ENCODE measurements at places on chromosomes 6 and 20.

- no peak for DNase-seq
Measured at GRCh38 chr6:37665304-37665703, 32.4 kb downstream of the MDGA1 start.

DNA sequence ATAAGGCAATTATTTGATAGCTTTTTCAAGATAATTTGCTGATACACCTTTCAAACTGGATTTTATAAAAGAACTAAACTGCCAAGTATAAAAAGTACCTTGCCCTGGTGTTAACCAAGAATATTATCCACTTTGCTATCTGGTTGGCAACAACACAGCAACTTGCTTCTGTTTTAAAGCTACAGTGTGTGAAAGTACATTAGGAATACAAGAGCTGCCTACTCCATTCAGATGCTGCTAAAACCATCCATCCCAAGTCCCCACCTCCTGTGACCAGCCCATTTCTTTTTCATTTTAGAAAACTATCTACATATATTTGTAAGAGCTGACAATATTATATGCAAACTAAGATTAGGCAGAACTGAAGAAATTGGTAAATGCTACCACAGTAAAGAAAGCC is 12.8 kb downstream of the CLDN20 start:
- DNase-seq, result no peak

DNA sequence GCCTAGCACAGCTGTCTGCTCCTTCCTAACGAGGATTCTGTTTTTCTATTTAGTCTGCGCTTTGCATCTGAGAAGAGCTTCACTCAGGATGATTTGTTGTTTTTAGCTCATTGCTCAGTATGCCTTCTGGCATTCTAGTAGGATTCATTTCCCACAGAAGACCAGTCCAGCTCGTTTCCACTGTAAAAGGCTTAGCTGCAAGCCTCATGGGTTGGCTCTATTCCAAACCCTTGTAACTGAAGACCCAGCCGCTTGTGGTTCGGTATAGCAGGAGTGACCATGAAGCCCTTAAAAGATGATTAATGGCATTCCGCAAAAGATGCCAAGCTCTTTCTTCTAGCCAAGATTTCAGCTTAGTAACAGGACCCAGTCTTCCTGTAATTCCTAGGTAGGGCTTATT is 7.2 kb downstream of the ADGRF1 start:
- no peak for DNase-seq

DNA sequence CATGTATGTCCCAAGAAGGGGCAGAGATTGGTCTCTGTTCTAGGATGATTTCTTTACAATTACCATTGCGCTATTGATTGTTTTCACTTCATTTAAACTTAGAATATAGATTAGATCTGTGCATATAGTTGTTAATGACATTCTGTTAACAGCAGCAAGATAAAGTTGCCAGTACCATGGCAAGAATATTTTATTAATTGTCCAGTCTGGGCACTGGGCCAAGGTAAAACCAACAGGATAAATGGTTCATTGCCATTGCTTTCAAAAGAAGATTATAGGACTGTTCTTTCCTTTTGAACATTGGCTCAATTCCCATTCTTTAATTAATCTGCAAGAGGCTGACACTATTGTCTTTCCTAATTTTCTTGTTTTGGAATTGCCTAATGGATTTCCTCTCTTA is 592.4 kb downstream of the RFPL4B start:
- DNase-seq, result no peak

- no peak for DNase-seq
Measured at GRCh38 chr6:156773476-156773875, 3.7 kb upstream of the ARID1B start.

GRCh38 chr20:32792316-32792715 is 27.4 kb upstream of the MAPRE1 start:
- no peak for DNase-seq

DNA sequence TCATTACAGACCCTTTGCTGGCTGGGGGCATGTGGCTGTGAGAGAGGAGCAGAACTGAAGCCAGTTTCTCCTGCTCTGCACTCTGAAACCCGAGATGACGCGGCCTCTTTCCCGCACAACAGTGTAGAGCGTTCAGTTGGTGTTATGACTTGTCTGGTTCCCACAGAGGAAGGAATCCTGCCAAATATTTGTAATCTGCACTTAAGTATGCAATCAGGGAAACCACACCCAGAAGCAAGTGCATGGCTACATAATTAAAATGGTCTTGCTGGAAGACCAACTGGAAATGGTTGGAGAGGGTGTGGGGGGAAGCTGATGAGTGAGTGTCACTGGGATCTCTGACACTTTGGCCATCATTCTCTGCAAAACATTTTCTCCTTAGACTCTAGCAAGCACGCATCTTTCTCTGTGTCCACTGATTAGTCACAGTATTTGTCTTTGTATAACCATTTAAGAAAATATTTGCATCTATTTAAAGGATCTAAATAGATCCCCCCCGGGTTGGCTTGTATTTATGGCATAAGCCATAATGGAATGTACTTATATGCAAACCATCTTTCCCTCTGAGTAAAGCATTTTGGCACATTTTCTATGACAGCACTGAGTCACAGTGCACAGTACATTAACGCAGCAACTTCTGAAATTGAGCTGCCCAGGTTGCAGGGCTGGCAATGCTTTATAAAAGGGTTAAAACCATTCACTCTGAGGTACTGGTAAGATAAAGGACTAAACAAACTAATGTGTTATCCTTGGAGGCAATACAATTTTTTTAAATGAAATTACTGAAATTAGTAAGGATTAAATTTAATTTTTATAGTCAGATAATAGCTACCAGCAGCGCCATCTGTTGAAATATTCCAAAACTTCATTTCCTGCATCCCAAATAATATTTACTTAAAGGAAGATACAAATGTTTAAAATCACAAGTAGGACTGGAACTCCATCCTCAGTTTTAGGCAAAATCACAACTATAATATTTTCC is 76.7 kb downstream of the FOXC1 start:
- DNase-seq, result no peak

DNA sequence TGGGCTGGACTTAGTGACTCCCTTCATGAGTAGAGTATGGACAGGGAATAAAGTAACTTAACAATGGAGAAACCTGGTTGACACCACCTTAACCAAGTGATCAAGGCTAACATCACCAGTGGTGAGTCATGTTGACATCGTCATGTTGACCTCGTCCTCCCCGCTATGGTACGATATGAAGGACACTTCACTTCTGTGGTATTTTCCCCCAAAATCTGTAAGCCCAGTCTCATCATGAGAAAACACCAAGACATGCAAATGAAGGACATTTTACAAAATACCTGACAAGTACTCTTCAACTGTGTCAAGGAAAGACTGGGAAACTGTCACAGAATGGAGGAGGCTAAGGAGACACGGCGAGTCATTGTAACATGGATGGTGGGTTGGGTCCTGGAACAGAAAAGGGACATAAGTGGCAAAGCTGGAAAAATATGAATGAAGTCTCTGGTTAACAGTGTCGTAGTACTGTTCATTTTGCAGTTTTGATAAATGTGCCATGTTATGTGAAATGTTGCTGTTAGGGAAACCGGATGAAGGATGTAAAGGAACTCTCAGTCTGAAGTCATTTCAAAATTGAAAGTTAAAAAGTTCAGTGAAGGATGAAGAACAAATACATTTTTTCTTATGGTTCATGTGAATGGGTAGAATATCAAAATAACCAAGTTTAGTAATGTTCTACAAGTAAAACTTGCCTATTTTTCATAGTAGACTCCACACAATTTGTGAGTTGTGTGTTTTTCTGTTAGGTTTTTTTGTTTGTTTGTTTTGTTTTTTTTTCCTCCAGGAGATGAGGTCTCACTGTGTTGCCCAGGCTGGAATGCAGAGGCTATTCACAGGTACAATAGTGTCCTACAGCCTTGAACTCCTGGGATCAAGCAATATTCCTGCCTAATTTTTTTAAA is 247.5 kb downstream of the TMEM242 start:
- no peak for DNase-seq

- DNase-seq, result no peak
Measured at GRCh38 chr20:39298571-39299506, 336.7 kb downstream of the DHX35 start.

DNA sequence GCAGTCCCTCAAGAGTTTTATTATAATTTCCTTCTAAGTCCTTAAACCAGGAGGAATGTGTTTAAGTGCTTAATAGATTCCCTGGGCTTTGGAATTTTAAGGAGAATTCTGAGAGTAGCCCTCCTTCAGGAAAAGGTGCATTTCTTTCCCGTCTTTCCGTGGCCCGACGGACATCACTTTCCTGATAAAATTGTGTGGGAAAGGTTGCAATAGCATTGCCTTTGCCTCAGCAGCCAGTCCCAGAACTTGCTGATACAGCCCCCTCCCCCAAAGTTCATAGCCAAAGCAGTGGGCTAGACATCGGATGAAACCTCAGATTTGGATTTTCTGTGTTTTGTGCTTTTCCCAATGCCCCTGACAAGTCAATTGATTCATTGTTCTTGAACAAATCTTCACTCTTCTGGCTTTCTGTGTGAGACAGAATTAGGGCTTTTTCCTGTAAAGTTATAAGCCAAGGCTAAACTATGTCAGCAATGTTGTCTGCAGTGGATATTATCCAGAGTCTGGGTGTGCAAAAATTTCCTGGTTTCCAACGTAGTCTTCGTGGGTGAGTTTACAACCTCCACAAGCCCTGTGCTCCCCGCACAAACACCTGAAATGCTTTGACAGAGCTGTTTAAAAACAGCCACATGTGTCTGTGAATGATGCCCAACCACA is 1.1 kb upstream of the SMOC2 start:
- no peak for DNase-seq

GRCh38 chr6:167856999-167857660 is 30.4 kb downstream of the AFDN start:
- no peak for DNase-seq

GRCh38 chr6:14645841-14646240 is 528.3 kb downstream of the CD83 start:
- DNase-seq, result no peak

- DNase-seq, result no peak
Measured at GRCh38 chr20:5065879-5066383, 53.8 kb downstream of the PCNA start.

GRCh38 chr6:38848760-38849159 is 133.6 kb downstream of the DNAH8 start:
- no peak for DNase-seq

DNA sequence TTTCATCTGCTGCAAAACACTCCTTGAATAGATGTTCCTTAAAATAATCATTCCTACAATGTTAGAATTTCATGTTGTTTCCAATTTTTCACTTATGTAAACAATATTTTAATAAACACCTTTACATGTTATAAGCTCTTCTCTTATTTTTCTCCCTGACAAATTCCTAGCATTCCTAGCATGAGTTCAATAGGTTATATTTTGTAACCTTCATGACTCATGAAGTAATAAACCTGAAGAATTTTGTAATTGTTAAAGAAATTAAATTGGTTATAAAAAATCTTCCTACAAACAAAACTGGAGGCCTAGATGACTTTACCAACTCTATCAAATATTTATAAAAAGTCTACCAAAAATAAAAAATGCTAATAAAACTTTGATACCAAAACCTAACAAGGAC is 66.3 kb downstream of the NT5E start:
- no peak for DNase-seq

DNA sequence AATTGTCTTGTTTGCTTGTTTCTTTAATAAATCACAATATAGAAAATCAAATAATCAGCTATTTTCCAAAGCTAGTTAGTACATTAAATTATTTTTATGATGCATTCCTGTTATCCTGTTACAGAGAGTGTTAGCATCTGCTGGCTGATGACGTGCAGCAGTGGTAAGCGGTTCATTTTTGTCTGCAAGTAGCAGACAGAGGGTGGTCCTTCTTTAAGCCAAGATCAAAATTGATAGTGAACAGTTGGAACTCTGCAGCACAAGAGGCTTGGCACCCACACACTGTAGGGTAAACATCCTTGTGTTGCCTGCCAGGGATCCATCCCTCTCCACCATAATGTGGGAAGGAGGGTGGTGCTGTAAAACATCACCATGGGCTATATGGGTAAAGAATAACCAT is 158.3 kb downstream of the FRK start:
- no peak for DNase-seq

DNA sequence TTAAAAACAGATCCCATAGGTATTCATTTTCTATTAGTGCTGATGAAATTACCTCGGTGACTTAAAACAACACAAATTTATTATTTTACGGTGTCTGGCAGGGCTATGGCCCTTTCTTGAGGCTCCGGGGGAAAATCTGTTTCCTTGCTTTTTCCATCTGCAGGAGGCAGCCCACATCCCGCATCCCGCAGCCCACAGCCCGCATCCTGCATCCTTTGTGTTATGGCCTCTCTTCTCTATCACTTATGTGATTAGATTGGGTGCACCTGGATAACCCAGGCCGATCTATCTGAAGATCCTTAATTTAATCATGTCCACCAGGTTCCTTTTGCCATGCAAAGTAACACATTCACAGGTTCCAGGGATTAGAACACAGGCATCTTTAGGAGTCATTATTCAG is 407.8 kb downstream of the CDC5L start:
- DNase-seq, result no peak

DNA sequence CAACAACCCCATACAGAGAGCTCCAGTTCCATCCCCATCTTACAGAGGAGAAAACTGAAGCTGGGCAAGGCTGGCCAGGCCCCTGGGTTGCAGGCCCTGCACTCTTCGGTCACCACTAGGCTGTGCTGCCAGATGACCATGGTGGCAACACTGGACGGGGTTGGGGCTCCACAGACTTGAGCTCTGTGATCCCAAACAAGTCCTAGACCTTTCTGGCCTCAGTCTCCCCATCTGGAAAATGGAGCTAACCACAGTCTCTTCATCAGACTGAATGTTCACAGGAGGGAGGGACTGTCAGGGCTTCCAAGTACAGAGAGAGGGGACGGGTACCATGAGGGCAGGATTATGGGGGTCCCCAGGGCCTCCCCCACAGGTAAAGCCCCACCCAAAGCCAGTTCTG is 41.3 kb upstream of the NOL4L start:
- no peak for DNase-seq

DNA sequence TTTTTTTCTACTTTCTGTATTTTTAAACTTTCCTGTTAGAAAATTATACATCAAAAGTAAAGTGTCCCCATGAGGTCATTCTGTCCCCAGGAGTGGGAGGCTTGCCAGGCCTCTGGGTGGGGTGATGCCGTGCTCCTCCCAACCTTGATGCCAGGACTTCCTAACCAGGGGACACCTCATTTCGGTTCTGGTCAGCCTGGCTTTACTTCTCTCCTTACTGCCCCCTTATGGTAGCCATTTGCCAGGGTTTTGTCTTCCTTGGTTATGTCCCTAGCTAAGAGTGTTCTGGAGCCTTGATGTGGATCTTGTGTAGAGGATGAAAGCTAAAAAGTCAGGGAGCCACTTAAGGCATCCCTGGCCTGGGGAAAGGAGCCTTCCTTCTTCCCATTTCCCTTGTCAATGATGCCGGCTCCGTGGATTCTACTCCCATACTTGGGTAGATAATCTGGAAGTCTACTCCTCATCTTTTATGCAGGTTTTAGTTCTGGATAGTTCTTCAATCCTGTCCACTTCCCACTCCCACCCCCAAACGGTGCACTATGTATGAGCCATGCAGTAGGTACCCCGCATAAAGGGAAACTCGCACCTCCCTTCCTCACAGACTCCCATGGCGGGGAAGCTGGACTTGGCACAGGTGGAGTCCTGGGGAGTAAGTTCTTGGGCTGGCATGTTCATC is 164.1 kb upstream of the SALL4 start:
- peak; percentile 30 for DNase-seq
